ENCODE measurements at places on chromosomes 16 and 17. TPM values are rescaled to one million over a fixed set of nuclear protein-coding genes. Genes with fewer than 3 reads are reported as not detected.

DNA sequence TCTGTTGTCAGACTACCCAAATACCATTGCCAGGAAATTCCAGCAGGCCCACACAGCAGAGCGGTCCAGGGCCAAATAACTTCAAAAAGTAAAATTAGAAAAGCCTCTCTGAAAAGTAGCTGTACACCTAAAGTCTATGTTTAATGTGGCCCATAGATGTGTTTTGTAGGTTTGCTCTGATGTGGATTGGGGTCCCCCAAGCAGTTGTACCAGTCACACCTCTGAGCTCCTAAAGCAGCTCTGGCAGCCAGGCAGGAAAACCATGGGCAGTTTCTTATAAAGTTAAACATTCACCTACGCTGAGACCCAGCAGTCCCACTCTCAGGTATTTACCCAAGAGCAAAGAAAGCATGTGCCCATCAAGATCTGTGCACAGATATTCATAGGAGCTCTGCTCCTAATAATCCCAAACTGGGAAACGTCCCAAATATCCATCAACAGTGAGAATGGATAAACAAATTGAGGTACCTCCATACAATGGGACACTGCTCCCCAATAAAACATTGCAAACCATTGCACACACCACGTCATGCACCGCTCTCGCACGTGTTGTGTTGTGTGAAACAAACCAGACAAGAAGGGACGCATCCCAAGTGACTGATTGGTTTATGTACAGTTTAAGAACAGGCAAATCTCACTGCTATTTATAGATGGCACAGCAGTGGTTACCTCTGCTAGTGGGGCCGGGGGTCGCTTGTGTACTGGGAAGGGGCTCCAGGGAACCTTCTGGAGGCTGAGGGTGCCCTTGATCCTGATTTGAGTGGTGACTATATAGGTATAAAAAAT is 15.8 kb upstream of the PRM1 start:
- no peak for DNase-seq

DNA sequence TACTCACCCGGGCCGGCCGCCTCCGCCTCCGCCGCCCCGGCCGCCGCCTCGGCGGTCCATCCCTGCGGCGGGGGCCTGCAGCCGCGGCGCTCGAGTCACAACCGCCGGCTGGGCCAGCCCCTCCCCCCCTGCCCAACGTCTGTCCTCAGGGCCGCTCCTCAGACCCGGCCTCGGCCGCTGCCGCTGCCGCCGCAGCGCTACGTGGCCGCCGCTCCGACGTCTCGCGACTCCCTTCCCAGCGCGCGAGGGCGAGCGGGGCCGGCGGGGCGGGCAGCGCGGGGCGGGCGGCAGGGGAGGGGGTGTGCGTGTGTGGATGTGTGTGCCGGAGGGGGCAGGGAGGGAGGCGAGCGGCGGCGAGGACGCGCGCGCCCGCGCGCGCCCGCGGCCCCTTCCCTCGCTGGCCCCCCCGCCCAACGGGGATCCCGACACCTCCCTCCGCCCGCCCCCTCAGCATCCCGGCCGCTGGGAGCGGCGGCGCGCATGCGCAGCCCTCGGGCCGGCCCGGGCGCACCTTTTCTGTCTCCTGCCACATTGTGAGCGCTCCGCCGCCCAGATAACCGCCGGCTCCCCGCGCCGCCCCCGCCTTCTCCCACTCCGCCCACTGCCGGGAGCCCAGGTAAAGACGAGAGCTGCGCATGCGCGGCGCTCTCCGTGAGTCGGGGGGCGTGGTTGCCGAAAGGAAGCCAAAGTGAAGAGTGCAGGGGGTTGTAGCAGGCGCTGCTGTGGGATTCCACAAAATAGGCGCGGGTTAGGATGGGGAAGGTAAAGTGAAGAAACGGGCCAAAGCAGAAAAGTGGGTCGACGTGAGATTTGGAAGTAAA is at the start of gene ZNF652:
ZNF652 (minus strand) TSS at position 349 of the 821 bp plus-strand sequence. CDS start 44,525 bp downstream, outside the sequence.
- DNase-seq = peak; percentile 91

GRCh38 chr17:37884516-37884915 is 39.7 kb upstream of the TBC1D3K start:
- no peak for DNase-seq

- DNase-seq = no peak
These were observed 5.5 kb upstream of the KRT19 start for GRCh38 chr17:41533613-41534012.

GRCh38 chr17:47298712-47299111 is 25.0 kb upstream of the EFCAB13 start:
- DNase-seq = no peak

DNA sequence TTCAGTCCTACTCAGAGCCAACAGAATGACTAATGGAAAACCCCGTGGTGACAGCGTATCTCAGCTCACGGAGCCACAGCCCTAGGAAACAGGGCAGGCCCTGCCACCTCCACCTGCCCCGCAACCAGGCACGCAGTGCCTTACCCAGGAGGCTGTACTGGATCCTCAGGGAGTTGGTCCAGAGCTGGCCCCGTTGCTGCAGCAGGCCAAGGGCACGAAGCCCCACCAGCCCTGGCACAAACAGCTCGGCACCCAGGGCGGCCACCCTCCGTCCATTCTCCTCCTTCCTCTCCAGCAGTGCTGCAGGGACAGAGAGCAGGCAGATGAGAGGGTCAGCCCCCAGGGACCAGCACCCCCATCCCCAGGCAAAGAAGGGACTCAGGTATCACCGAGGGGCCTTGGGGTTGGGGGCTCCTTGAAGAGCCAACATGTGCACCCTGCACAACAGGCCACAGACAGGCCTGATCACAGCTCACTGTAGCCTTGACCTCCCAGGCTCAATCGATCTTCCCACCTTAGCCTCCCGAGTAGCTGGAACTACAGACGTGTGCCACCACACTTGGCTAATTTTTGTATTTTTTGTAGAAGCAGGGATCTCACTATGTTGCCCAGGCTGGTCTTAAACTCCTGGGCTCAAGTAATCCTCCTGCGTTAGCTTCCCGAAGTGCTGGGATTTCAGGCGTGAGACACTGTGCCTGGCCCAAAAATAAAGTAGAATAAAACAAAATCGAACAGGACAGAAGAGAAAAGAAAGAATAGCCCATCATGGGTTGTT is 115.7 kb downstream of the RMI2 start:
- DNase-seq = no peak

- DNase-seq = no peak
These were observed 2.1 kb downstream of the METTL22 start for GRCh38 chr16:8623634-8624033.

DNA sequence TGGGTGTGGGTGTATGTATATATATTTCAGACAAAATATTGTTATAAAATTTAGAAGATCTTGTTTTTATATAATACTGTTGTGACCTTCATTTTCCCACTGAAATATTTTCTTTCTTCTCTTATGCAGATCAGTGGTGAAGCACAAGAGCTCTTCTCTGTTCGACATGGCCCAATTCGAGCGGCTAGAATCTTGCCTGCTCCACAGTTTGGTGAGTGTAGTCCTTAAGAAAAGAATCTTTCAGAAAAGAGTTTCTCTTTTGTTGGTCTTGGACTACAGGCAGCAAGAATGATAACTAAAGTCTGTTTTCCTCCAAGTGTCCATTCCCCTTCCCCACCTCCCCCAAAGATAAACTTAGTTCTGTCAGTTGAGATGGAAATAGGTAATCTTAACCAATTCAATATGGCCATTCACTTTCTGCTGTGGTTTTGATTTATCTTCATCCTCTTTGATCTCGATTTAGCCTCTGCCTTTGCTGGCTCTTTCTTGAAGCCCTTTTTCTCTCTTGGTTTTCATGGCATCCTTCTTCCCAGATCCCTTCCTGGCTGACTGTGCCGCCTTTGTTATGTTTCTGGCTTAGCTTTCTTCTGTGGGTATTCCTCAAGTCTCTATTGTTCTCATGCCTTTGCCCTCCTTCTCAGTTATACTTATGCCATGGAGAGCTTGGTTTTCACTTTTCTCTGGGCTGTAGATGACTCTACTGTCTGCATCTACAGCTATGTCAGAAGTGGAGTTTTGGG is 69.6 kb downstream of the BCAS3 start:
- no peak for DNase-seq

AATF gene
- polyA plus RNA-seq = 39.3 TPM

HOXB5 gene
- 29.8 TPM for polyA plus RNA-seq

C17orf100 gene
- polyA plus RNA-seq = 6.5 TPM

TMEM220 gene
- polyA plus RNA-seq = 14.0 TPM
